ENCODE measurements at places on chromosomes 12 and 14.

- DNase-seq: no peak
These were observed 100.8 kb upstream of the BBS10 start for GRCh38 chr12:76449016-76449415.

DNA sequence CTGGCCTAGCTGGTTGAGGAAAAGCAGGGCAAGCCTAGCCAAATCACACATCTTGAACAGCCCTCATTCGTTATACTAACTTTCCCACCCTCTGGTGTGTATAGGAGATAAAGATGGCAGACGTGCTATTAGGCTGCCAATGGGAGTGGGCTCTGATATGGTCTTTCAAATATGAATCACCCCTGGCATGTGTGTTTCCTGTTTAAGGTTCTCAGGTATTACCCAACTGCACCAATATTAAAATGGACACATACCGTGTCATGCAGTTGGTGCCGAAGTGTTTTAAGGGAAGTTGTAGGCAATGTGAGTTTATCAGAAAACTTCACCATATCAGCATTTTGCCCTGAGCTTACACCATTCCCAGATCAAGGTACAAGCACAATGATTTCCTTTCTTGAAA lies 33.4 kb downstream of the CHST11 start:
- no peak for DNase-seq

DNA sequence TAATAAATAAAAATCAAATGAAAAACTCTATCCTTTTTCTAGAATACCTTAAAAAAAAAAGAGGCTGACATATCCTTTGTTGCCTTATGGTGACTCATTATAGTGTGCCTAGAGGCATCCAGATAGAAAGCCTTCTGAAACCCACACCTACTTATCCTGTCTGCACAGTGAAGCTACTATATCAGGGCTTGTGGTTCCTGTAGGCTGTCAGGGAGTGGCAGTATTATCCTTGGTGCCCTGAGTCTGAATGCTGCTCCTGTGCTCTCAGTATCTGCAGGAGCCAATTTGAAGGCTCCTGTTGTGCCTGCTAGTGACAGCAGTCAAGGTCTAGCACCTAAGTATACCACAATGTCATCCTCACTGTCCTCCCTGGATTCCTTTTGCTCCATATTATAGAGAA lies 168.4 kb upstream of the AVPR1A start:
- no peak for DNase-seq

- DNase-seq: no peak
These were observed 319.5 kb downstream of the FUT8 start for GRCh38 chr14:65731933-65732506.

GRCh38 chr12:102638777-102639176 lies 158.4 kb upstream of the IGF1 start:
- DNase-seq: no peak

- DNase-seq: no peak
These were observed 297.4 kb upstream of the RTL1 start for GRCh38 chr14:101200650-101201516.

- no peak for DNase-seq
These were observed 10.6 kb downstream of the SVOP start for GRCh38 chr12:109010259-109010658.

- DNase-seq: no peak
These were observed 240.0 kb upstream of the TMEM132C start for GRCh38 chr12:128026696-128027574.

DNA sequence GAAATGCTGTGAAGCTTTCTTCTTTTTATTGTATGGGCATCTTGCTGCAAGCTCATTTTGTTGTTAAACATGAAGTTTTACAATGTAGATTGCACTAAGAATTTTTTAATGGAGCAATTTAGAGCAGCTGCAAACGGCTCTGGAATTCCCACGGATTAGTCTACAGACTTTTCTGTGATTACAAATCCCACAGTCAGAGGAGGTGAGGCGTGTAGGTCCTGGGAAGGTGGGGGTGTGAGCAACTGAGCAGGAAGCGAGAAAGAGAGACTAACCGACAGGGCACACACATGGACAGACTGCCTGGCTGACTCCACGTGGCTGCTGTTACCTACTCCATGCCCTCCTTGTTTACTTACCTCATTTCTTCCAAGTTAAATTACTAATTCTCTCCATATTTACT lies 348.5 kb downstream of the NPAS3 start:
- DNase-seq: no peak

GRCh38 chr14:100524933-100525243 lies 62.3 kb downstream of the BEGAIN start:
- no peak for DNase-seq

GRCh38 chr14:92665661-92666110 lies 82.7 kb downstream of the LGMN start:
- no peak for DNase-seq

GRCh38 chr12:67112586-67112985 lies 156.6 kb upstream of the CAND1 start:
- DNase-seq: no peak

- no peak for DNase-seq
These were observed 153.9 kb downstream of the SMOC1 start for GRCh38 chr14:70033116-70033515.

- DNase-seq: no peak
These were observed 43.8 kb downstream of the EVL start for GRCh38 chr14:100108840-100109593.

- DNase-seq: no peak
These were observed 67.8 kb downstream of the PELI2 start for GRCh38 chr14:56185992-56186391.

GRCh38 chr14:89401761-89402160 lies 15.3 kb downstream of the FOXN3 start:
- no peak for DNase-seq

DNA sequence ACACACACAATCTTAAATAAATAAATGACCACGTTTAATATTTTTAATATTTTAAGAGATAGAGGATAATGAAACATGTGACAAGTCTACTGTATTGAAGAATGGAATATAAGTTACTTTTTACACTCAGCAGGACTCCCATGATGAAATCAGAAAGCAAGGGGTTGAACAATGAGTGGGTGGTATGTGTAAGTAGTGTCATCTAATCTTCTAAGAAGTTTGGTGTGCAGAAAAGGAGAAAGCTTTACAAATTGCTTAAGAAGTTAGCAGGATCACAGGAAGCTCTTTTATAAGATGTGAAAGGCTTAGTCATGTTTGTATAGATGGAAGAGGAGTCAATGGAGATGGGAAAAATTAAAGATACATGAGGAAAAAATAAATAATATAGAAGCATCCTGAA lies 47.8 kb downstream of the SLC15A5 start:
- no peak for DNase-seq

- DNase-seq: no peak
These were observed 455 bp downstream of the ATP6V1D start for GRCh38 chr14:67358924-67359774.

- DNase-seq: no peak
These were observed 25.1 kb downstream of the MOK start for GRCh38 chr14:102279688-102280348.

GRCh38 chr12:110531741-110532333 lies 29.7 kb downstream of the RAD9B start:
- no peak for DNase-seq

- no peak for DNase-seq
These were observed 74.3 kb downstream of the SRGAP1 start for GRCh38 chr12:63918800-63919300.

DNA sequence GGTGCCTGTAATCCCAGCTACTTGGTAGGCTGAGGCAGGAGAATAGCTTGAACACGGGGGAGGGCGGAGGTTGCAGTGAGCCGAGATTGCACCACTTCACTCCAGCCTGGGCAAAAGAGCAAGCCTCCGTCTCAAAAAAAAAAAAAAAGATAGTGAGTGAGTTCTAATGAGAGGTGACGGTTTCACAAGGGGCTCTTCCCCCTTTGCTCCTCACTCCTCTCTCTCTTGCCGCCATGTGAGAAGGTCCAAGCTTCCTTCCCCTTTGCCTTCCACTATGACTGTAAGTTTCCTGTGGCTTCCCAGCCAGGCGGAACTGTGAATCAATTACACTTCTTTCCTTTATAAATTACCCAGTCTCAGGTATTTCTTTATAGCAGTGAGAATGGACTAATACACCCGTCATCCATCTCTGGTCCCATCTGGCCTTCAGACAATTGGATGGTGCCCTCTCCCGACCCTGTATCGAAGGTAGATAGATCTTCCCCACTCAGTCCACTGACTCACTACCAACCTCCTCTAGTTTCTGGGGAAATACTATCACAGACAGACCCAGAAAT lies 27.0 kb upstream of the RCOR1 start:
- no peak for DNase-seq

DNA sequence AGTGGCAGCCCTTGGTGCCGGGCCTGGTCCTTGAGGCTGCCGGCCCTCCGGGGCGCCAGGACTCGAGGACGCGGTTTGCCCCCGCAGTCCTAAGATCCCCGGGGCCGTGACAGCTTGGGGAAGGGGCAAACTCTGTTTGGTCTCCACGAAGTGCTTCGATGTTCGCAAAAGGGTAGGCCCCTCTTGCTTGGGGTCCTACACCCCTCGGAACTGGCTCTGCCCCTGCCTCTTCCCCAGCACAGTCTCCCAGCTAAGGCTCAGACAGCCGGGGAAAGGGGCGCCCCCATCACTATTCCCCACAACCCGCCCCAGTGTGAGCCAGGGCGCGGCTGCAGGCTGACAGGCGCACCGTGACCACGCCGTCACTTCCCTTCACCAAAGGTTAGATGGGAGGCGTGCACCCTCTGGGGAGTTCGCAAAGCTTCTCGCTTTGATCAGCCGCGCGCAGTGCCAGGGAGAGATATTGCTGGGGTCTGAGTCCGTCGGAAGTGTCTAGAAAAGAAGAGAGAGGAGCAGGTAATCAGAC lies 7.2 kb upstream of the OTX2 start:
- DNase-seq: no peak

- DNase-seq: no peak
These were observed 1.4 kb downstream of the BCL11B start for GRCh38 chr14:99270458-99271220.

GRCh38 chr12:65895759-65896656 lies 71.7 kb downstream of the HMGA2 start:
- no peak for DNase-seq

DNA sequence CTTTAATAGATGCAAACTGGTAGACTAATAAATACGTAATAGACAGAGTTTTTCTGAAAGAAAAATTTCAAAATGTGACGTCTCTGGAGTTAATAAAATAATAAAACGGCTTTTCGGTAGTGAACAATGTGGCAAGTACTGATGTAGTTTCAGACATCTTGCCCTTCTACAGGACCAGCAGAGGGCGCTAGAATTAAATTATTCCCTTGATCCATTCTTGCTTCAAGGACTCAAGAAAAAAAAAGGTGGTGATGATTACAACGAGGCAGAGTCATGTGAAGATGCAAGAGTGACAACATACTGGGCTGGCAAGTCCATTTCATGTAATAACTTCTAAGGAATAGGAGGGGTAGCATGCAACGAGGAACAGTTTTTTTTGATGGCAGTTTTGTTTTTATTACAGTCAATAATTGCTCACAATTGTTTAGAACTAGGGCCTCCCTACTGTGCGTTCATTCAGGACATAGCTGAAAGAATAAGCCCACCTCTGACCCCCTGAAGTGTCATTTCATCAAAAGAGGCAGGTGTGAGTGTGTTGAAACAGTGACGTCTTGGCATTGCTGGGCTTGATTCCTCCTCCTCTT lies 101.0 kb upstream of the GZMB start:
- DNase-seq: peak; percentile 84

- DNase-seq: no peak
These were observed 99.5 kb downstream of the NTN4 start for GRCh38 chr12:95690861-95691635.

DNA sequence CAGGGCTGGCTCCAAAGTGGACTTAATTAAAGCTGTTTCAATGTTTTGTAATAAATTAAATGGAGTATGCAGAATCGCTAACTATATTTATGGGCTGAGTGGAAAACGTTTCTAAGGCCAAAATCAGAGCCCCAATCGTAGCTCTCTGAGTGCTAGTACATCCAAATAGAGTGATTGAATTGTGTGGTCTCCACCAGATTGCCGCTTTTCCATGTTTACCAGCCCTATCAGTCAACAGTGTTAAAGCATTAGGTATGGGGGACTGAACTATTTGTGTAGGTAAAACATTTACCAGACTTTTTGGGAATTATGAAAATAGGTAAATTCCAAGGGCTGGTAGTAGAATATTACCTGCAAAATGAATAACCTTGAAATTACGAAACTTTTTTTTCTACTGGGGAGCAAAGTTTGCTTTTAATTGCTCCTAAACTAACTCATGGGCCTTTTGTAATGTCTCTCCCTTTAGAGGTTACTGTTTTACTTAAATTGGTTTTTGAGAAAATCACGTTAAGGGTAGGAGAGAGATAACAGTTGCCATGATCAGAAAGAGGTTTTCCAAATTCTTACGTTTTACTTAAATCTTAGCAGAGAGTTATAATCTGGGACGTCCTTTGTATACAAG lies 28.0 kb upstream of the METAP2 start:
- no peak for DNase-seq

DNA sequence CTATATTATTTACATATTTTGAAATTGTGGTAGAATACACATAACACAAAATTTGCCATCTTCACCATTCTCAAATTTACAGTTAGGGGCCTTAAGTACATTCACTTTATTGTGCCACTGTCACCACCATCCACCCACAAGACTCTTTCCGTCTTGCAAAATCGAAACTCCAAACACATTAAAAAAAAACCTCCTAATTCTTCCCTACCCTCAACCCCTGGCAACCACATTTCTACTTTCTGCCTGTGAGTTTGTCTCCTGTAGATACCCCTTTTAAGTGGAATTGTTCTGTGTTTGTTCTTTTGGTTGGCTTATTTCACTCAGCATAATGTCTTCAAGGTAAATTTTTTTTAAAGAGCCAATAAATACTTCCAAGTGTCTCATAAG lies 31.6 kb upstream of the AMIGO2 start:
- no peak for DNase-seq

- DNase-seq: no peak
These were observed 33.4 kb upstream of the CORO1C start for GRCh38 chr12:108764540-108765288.

DNA sequence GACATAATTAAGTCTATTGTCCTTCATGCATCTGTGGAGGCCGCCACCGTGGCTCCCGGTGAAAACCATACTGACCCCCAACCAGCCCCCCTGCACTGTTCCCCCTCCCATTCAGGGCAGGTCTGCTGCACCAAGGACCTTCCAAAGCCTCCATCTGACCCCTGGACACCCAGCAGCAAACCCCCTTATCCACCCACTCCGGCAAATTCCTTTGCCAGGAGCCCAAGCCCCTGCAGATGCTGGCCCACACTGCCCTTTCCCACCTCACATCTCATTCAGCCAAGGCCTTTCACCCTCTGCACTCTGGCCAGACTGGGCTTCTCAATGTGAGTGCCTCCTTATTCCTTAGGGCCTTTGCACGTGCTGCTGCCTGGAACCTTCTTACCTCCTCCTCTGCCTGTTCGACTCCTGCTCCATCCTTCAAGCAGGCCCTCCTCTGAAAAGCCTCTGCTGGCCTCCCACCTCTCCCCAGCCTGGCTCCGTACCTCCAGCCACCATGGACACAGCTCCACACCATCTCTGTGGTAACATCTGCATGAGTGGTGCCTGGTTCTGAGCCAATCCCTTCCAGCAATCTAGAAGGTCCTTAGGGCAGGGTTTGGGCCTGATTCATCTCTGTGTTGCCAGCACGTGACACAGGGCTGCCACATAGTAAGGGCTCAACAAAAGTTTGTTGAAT lies 230.7 kb downstream of the BCL11B start:
- no peak for DNase-seq
